ENCODE measurements at places on chromosomes 3 and 15.

- DNase-seq, result no peak
Measured at GRCh38 chr3:189781415-189781814, 150.2 kb downstream of the TP63 start.

DNA sequence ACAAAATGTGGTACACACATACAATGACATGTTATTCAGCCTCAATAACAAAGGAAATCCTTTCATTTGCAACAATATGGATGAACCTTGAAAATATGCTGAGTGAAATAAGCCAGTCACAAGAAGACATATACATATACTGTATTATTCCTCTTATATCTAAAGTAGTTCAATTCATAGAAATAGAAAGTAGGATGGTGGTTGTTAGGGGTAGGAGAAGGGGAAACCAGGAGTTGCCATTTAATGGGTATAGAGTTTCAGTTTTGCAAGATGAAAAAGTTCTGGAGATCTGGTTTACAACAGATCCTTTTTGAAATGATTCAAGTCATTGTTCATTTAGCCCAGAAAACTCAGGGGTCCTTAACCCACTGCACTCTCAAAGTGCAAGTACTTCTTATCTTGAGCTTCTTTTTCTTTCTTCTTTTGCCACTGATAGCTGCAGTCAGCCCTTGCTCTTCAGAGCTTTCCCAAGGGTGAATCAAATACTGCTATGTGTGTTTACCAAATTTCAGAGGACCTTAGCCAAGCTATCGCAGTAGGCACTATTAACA, 208.0 kb upstream of the EOMES start:
- no peak for DNase-seq

GRCh38 chr3:96734273-96735009, 80.0 kb upstream of the EPHA6 start:
- DNase-seq, result peak; percentile 91

DNA sequence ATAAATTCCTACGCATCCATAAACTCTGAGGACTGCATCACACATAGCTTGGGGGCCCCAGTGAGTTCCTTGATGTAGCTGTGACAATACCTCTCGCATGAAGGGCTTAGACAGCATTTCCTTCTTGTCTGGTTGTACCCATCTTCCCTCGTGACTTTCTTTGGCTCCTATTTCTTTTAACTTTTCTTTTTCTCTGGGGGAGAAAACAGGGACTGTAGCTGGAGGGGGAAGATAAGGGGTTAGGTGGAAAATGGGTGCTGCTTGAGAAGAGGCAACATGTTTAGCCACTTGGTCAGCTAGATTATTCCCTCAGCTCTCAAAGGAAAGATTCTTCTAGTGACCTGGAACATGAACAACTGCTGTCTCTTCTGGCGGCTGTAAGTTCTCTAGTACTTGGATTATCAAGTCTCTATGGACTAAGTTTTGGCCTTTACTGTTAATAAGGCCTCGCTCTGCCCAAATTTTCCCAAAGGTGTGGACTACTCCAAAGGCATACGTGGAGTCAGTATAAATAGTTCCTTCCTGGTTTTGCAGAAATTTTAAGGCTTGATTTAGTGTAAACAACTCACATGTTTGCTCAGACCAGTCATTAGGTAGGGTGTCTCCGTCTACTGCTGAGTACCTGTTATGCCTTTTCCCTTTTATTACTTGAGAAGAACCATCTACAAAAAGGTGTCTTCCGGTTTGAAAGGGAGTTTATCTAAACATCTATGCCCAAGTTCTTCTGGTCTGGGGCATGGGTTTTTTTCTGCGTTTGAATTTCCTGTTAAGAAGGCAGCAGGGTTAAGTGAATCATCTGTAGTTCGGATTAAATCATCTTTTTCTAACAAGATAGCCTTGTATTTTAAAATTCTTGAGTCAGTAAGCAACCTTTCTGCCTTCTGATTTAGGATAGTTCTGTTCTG, 21.0 kb upstream of the ATG7 start:
- no peak for DNase-seq

GRCh38 chr3:186670155-186670554, 4.3 kb downstream of the HRG start:
- no peak for DNase-seq

- no peak for DNase-seq
Measured at GRCh38 chr15:25422021-25422420, 16.8 kb downstream of the UBE3A start.

GRCh38 chr3:123799544-123800361, 84.4 kb downstream of the MYLK start:
- DNase-seq, result no peak

- DNase-seq, result no peak
Measured at GRCh38 chr3:111610189-111610588, 15.0 kb upstream of the ZBED2 start.

- no peak for DNase-seq
Measured at GRCh38 chr15:74651242-74651741, 35.7 kb downstream of the CLK3 start.

DNA sequence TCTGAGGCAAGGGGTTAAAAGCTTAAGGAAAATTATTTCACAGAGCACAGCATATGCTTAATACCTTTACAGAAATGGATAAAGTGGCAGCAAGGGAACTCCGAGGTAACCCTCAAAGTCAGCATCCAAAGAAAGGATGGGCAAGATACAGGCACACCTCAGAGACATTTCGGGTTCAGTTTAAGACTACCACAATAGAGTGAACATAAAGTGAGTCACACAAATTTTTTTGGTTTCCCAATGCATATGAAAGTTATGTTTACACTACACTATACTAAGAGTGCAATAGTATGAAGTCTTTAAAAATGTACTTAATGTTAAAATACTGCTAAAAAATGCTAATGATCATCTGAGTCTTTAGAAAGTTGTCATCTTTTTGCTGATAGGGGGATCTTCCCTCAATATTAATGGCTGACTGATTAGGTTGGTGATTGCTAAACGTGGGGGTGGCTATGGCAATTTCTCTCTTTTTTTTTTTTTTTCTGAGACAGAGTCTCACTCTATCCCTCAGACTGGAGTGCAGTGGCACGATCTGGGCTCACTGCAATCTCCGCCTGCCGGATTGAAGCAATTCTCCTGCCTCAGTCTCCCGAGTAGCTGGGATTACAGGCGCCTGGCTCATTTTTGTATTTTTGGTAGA, 10.0 kb downstream of the UBR1 start:
- DNase-seq, result no peak

DNA sequence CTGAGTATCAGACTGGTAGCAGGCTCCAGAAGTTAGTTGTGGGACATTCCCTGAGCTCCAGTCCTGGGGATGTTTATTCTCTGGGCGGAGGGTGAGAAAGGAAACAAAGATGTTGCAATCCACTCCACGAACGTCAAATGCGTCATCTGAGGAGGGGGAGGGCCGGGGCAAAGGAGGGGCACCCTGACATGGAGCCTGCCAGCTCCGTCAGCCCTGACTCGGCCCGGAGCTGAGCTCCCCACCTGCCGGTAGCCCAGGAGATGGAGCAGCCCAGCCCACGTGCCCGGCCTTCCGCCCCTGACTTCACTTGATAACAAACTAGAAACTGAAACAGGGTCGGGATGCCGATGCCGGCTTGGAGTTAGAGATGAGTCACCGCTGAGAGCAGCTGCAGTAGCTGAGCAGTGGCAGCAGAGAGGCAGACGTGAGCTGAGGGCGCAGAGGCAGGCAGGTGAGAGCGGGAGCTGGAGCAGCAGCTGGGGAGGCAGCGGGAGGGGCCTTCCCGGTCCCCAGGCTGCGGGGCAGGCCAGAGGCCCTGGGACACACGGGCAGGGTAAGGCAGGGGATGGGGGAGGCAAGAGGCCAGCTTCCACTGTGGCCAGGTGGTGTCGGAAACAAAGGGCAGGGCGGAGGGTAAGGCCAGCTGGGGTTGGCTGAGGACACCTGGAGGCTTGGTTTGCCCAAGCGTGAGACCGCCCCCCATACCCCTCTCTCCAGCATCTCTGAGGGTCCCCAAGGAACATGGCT, at the start of gene ISG20:
Gene ISG20, plus strand, starts transcription at position 391 of the 747 bp plus-strand sequence. Its CDS starts 351 bp downstream, at position 742.
- peak; percentile 58 for DNase-seq

DNA sequence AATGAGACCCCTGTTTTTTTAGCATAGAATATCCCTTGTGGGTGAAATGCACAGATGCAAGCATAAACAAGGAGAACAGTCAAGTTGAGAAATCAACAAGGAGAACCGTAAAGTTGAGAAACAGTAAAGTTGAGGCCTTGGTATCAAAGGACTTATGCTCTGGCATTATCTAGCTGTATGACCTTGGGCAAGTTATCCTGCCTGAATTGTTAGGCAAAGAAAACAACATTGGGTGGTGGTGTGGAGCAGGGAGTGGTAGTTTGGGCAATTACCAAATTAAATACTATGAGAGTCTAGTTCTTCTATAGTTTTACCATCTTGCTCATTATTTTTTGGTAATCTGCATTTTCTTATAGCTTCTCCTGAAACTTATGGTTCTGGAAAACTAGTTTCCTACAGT, 573.4 kb upstream of the ARPP21 start:
- no peak for DNase-seq

DNA sequence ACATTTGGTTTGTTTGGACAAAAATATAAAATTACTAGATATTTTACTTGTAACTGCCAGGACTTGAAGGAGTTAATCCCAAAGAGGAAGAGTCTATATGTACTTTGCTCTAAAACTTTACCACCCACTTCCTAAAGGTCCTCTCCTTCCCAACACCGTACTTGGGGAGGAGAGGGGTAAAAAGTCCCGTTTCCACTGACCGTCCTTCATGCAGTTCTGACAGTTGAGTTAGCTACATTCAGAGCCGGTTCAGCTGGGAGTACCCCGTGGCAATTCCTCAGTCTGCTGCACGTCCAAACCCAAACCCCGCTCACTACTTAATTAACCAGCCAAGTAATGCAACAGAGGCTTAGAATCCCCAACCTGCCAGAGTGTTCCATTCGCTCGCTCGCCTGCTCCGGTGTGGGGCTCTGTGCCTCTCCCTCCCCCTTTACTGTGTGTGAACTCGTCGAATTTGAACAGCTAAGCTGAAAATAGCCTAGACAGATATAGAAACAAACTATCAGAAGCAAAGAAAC, 519.7 kb downstream of the FOXP1 start:
- DNase-seq, result peak; percentile 13

DNA sequence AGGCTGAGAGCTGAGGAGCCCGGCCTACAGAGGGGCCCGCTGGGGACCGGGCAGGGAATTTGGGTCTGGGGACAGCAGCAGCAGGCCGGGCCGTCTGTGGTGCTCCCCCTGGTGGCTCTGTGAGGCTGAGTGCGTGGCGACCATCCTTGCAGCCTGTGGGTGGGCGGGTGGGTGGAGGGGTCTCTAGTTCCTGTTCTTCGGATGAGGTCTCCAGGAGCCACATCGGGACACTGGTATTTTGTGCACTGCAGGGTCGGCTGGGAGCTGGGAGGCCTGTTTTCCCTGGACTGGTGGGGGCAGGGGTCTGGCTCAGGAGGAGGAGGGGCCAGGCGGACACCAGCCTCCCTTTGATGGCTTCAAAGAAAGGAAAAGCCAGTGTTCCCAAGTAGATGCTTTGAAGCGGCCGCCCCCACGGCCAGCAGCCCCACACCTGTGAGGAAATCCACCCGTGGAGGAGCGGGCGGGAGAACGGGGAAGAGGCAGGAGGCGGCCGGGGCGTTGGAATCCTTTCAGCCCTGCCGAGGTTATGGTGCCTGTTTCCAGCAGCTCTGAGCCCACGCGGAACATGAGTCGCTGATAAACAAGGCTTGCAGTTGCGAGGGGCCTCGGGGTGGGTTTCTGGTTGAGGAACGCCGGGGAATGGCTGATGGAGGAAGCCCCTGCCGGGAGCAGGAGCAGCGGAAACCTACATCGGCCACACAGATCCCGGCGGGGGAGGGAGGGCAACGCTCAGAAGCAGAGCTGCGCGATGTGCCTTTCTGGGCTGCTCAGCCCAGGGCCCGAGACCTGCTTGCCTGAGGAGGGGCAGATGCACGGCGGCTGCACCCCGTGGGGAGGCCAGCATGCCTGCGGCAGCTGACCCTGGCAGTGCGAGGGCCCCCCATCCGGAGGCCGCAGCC, 154.3 kb downstream of the NSMCE3 start:
- DNase-seq, result no peak

DNA sequence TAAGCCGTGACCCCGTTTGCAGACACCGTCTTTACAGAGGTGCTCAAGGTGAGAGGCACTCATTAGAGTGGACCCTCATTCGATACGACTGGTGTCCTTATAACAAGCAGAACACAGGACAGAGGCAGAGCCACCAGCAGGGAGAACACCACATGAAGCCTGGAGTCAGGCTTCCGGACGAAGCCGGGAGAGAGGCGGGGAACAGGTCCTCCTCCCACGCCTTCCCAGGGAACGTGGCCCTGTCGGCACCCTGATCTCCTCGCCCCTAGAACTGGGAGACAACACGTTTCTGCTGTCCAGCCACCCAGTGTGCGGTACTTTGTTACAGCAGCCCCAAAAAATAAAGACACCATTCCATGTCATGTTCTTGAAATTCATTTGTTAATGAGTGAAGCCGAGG, 33.6 kb downstream of the ZDHHC19 start:
- no peak for DNase-seq

DNA sequence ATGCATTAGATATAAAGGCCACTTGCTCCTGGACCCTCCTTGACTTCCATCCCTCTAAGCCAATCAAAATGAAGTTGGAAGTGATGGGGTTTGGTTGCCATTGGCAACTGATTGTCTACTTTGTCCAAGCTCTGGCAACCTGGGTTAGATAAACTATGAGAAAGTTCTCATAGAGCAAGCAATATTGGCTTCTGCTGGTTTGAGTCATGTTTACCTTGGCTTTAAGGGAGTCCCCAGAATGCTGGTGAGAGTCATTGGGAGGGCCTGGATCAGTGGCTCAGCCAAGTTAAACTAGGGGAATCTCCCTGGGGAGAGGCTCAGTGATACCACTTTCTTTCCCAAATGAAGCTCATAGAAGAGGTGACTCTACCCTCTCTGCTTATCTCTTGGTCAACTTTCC, 176.3 kb upstream of the ROPN1 start:
- DNase-seq, result no peak

DNA sequence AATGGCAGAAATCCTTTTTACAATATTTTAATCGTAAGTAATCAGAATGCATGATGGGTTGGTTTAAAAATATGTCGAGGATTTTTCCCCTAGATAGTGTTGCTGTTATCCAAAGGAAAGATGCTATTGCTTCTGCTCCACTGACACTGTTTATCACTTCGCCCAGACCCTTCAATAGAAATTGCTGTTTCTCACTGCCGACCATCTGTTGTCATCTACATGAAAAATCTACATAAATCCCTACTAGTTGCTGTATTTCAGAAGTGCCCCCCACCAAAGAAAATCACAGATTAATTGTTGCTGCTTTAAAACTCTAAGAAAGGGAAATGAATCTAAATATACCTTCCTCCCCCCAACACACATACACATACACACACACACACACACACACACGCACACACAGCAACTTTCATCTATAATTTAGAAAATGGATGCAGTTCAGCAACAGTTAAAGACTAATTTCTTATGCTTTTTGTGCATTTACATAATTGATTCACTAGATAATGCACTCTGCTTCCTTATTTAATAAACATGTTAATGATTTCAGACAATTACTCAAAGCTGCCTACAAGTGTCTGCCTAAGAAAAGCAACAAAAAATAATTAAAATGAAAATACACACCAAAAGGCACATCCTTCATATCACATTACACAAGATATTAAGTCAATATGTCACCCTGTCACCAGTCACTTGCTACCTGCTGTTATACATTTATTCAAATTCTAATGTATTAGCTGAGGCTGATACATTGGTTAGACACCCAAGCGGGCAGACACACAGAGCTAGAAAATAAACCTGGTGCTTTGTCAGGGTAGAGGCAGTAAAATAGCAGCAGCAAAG, 82.8 kb downstream of the RORA start:
- no peak for DNase-seq

All from NCI-H526 treated with DMSO at 0.1 percent for 48 hours (cell line).